ENCODE measurements at places on chromosomes 12 and 14.

DNA sequence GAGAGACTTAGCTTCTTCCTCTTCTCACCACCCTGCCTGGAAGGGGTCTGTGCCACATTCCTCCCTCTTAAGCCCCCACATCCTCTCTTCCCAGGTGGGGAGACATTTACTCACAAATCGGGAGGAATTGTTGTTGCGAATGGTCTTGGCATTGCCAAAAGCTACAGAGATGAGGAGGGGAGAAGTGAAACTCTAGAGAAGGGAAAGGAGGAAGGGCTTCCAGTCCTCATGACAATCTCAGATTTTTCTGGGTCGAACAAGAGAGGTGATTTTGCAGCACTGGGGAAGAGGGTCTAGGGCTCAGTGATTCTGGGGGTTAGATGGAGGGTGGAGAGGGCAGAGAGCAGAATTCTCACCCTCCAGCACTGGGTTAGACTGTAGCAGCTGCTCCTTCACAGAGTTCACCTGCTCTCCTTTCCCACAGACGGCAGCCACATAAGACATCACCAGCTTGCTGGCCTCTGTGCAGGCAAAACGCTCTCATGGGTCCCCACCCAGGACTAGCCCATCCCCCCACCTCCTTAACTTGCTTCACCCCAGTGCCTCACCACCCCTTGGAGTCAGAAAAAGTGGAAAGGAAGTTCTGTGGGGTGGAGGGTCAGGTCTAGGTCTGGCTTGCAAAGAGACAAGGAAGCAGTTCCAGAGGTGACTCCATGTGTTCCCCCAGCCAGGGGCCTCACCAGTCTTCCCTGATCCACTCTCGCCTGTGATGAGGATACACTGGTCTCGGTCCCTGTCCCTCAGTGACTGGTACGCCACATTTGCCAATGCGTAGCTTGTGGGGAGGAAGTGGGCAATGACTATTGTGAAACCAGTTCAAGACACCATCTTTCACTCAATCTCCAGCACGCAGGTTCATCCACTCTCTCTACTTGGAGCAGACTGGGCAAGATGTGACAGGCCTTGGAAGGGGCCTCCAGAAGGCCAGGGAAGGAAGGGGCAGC lies 2.7 kb downstream of the MYO1A start:
- DNase-seq: peak; percentile 48

DNA sequence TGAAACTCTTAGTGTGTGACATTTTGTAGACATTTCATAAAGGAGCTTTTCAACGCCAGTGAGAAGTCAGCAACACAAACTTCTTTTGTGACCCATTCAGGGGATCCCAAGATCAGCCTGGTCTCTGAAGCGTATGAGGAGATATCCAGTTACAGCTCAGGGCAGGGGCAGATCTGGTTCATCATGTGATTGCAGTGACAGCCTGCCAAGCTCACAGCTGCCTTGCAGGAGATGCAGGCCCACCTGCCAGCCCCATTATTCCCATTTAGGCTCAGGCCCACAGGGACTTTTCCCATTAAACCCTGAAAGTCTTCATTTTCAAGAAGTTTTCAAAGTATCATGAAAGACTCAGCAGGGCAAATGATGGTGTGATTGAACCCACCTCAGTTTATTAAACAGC lies 38.3 kb downstream of the SRGAP1 start:
- no peak for DNase-seq

GRCh38 chr14:100375266-100375962 lies 52.3 kb downstream of the SLC25A47 start:
- DNase-seq: peak; percentile 88

- DNase-seq: no peak
Measured at GRCh38 chr12:125184213-125184967, 119.2 kb downstream of the AACS start.

GRCh38 chr14:98181241-98181640 lies 1090.8 kb downstream of the BCL11B start:
- DNase-seq: no peak
